ENCODE measurements at places on chromosomes 13 and 19. TPM values are rescaled to one million over a fixed set of nuclear protein-coding genes. Genes with fewer than 3 reads are reported as not detected.

Gene ACTL9
- total RNA-seq: not detected

Gene ZNF470
- total RNA-seq: 6.9 TPM

Gene PRDX2
- 166 TPM for total RNA-seq

Gene CD37
- total RNA-seq: not detected

Gene CASP14
- total RNA-seq: not detected

Gene PEAK3
- not detected for total RNA-seq

Gene PGLYRP1
- total RNA-seq: not detected

Gene ERICH4
- total RNA-seq: not detected

Gene ZNF136
- 9.2 TPM for total RNA-seq

Gene NKPD1
- total RNA-seq: 0.26 TPM

Gene ZNF224
- total RNA-seq: 31.1 TPM

Gene ZNF460
- 78.1 TPM for total RNA-seq

Gene RASIP1
- 0.99 TPM for total RNA-seq

Gene ZNF567
- 5.9 TPM for total RNA-seq

Gene ETV2
- 0.51 TPM for total RNA-seq

Gene GRK1
- total RNA-seq: not detected

Gene ZNF579
- 5.4 TPM for total RNA-seq

Gene CGB3
- not detected for total RNA-seq

Gene USHBP1
- not detected for total RNA-seq

Measured in fibroblast of lung (primary cell).